ENCODE measurements at places on chromosomes 1 and 21.

DNA sequence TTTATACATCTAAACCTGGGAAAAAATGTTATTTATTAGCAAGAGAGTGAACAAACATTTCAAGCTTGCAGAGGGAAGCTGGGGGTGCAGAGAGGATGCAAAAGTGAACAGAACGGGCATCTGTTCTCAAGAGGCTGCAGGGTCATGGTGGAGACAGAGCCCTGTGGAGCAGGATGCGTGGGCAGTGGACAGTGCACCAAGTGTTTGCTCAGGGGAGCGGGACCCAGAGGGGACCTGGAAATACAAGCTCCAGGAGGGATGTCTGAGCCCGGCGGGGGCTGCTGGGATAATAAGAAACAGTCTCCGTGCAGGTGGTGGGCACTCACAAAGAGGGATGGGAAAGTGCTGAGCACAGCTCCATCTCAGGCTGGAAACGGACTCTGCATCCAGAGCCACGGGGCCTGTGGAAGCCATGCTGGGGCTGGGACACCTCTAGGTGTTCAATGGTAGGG lies 105.3 kb upstream of the SLC45A1 start:
- no peak for DNase-seq

- no peak for DNase-seq
These were observed 74.3 kb upstream of the MORC3 start for GRCh38 chr21:36245649-36246048.

DNA sequence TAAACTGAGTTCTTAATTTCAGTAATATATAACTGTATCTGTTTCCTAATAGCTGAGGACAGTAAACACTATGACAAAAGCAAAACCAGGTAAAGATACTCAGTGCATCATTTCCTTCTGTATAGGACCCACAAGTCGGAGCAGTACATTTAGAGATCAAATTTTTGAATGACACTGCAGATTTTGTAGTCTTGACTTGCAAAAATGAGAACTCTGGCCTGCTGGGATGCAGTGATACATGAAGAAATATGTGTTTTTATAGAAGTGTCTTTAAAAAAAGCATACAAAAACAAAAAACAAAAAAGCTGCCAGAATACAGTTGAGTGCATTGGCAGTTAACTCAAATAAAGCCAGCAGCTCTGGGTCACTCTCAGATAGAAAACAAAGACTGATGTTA lies 19.0 kb downstream of the GART start:
- no peak for DNase-seq

GRCh38 chr1:62800825-62801306 lies 16.9 kb downstream of the ATG4C start:
- DNase-seq: no peak

DNA sequence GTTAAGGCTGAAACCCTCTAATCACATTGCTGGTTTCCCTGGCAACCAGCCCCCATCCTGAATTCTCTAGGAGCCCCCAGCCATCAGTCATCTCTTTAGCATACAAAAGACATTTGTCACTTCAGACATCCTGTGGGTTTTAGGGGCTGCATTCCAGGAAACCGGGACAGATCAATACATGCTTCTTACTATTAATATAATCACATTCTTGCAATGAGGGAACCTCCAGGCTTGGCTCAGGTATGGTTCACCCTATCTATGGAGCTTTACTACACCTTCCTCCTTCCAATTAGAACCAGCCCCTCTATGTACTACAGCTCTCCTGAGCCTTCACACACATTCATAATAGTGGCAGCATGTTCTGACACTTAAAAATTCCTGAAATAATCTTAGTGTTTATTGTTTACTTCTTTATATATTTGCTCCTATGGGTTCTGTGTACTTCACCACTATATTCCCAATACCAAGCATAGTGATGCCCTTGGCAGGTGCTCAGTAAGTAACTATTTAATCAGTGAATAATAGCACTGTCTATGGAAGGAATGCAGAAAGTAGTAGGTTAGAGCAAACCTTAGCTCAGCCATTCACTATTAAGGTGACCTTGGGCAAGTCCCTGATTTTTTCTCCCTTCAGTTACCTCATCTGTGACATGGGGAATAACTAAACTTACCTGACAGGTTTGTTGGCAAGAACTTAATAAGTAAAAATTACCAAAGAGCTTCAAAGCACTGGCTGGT lies 59.6 kb downstream of the ZNF678 start:
- DNase-seq: no peak

GRCh38 chr1:18632783-18633421 lies 2.3 kb downstream of the PAX7 start:
- peak; percentile 58 for DNase-seq

DNA sequence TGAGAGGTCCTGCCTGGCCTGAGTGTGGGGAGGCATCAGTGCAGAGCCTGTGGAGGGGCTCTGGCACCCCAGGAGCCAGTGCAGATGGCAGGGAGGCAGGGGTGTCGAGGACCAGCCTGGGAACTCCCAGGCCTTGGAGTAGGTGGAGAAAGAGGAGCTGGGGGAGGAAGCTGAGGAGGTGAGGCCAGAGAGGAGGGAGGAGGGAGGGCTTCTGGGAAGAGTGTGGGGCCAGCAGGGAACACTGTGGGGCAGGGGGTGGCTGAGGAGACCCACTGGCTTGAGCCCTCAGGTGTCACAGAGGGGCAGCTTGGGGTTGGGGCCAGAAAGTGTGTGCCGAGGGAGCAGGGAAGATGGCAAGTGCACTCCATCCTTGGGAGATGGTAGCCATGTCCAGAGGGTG lies 3.8 kb downstream of the COQ8A start:
- no peak for DNase-seq

GRCh38 chr1:145947551-145947950 lies 10.3 kb downstream of the LIX1L start:
- DNase-seq: no peak

DNA sequence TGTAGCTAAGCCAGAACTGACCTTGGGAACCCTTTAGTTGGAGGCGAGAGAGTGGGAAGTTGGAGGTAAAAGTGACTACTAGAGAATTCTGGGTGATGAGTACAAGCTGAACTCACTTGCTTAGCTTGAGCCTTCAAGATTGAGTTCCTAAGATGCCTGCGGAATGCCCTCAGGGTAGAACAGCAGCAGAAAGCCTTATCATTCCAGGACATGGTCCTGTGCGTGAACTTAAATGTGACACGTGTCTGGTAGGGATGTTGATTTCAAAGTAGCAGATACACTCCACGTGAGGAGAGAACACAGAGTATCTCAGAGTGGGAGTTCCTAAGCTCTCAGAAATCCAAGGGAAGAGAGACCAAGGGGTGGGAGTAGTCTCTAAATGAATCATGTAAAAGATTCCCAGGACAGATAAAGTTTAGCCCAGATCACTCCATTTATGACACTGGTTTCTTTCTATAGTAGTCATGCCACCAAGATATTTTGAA lies 60.1 kb downstream of the KCNK1 start:
- DNase-seq: no peak

- DNase-seq: no peak
These were observed 2.8 kb downstream of the ZBTB8OS start for GRCh38 chr1:32647308-32648134.

DNA sequence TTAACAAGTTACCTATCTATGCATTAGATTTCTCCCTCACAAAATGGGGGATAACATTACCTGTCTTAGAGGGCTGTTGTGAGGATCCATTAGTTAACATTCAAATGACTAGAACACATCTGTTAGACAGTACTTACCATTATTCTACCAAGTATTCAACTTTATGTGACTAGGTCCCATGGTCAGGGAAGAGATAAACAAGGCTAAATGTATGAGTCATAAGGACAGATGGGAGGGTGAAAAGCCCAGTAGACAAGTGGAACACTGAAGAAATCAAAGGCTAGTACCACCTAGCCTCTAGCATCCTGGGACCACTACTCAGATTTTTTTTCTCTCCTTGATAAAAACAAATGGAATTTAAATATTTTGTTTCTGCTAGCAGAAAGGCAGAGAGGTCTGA lies 9.0 kb upstream of the VHLL start:
- no peak for DNase-seq

DNA sequence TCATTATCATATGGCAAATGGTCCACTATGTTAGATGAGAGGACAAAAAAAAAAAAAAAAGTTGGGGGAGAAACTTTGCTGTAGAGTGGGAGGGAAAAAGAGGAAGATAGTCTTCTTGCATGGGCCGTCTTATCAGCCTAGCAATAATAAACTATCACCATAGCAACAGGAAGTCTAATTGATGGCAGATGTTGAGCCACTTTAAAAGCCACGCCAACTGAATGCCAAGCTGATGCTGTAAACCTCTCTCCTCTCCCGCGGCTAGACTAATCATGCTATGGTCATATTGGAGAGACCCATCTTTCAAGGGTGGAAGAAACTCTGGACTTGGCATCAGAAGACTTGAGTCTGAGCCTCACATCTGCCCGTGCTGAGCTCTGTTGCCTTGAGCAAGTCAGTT lies 122.2 kb upstream of the HOOK1 start:
- no peak for DNase-seq

DNA sequence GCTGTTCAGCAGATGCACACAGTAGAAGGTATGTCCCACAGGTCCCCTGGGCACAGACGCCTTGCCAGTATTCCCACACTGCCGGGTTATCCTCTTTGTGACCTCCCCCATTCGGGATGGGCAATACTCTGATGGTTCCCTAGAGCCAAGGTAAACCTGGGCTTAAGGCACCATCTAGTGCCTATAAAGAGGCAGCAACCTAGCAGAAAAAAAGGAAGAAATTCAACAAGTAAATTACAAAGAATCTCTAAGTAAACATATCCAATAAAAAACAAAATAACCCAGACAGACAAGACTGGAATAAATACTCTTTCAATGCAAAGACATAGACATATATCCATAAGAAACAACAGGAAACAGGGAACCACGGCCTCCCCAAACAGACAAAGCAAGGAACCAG lies 39.4 kb downstream of the HSF2BP start:
- DNase-seq: no peak

- no peak for DNase-seq
These were observed 588 bp downstream of the FLVCR1 start for GRCh38 chr1:212858461-212859265.

- no peak for DNase-seq
These were observed 48.6 kb upstream of the EPS15 start for GRCh38 chr1:51567653-51568052.

DNA sequence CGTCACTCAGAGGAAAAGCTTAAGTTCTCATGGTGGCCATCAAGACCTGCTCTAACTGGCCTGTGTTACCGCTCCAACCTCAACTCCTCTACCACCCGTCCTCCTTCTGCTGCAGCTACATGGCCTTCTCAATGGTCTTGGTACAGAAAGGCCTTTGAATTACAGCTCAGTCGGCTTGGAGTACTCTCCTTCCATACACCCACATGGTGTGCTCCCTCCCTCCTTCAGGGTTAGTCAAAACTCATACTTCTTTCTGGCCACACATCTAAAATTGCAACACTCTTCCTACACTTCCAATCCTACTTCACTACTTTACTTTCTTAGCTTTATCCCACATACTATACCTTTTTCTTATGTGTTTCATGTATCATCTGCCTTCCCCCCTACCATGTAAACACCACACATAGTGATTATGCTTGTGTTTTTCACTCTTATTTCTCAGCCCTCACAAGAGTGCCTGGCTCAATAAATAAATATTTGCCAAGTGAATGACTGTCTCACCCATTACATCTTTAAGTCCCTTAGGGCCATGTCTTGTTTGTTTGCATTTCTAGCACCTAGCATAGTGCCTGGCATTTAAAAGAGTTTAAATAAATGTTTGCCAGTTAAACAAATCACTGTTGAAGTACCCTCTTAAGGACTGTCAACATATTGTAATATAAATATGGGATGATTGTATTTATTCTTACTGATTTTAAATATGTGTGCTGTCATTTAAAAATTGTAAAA lies 37.6 kb upstream of the HMCN1 start:
- no peak for DNase-seq

- no peak for DNase-seq
These were observed 309.4 kb upstream of the PROX1 start for GRCh38 chr1:213678348-213678747.

GRCh38 chr1:118113261-118113660 lies 71.8 kb downstream of the SPAG17 start:
- no peak for DNase-seq

- DNase-seq: peak; percentile 82
These were observed 9.6 kb upstream of the EPS8L3 start for GRCh38 chr1:109773203-109773899.

- peak; percentile 51 for DNase-seq
These were observed 961 bp downstream of the RBM15 start for GRCh38 chr1:110340207-110340468.

- DNase-seq: no peak
These were observed 43.3 kb downstream of the FAAP20 start for GRCh38 chr1:2151252-2151651.

DNA sequence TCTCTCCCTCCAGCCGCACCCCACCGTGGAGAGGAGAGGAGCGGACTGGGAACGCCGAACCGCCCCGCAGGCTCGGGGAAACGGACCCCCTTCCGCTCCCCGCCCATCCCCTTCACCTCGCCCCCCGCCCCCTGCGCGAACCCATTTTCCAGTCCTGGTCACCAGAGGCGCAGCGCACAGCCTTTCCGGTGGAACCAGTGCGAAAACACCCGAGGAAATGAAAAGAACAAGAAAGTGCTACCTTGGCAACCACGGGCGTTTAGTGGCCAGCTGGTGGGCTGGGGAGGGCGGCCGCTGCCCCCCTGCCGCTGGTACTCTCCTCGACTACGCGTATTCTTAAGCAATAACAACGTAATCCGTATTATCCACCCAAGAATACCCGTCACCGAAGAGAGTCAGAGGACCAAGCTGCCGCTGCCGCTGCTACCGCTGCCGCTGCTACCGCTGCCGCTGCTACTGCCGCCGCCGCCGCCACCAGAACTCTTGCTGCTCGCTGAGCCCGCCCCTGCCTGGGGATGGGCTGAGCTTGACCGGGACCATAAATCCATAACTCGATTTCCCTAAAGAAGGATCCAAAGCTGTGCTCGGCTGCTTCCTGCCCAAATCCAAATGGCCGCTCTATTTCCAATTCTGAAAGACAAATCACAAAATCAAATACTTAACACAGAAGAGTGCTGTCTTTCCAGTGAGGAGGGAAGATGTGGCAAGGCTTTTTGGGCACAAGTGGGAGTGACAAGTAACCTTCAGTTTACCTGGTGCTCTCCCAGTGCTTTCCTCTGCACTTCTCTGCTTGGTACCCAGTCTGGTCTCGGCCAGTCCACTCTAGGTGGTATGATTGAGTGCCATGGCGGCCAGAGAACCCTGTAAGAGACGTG lies 125.2 kb upstream of the DPYD start:
- DNase-seq: peak; percentile 59

GRCh38 chr1:203508463-203509073 lies 14.6 kb downstream of the OPTC start:
- DNase-seq: no peak

- peak; percentile 2 for DNase-seq
These were observed 27.1 kb downstream of the TNNT2 start for GRCh38 chr1:201350361-201350725.

GRCh38 chr1:117180147-117180967 lies 30.4 kb downstream of the VTCN1 start:
- no peak for DNase-seq

DNA sequence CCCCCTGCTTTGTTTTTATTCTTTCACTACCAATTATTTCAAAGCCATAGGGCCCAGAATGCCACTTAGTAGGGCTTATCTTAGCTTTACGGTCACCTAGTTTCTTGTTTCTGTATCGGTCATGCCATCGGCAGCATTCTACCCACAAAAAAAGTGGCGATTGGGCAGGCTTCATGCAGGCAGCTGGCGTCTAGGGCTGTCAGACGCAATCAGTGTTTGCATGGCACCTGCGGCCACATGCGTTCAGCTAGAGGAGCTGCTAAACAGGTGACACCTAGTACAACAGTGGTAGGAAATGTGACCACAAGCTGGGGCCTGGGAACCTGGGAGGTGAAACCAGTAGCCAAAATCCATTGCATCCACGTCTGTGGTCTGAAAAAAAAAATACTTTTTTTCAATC lies 262.7 kb downstream of the PBX1 start:
- no peak for DNase-seq

Measured in glutamatergic neuron (in vitro differentiated cells).